ENCODE measurements at places on chromosomes 7 and 10. TPM values are rescaled to one million over a fixed set of nuclear protein-coding genes. Genes with fewer than 3 reads are reported as not detected.

DNA sequence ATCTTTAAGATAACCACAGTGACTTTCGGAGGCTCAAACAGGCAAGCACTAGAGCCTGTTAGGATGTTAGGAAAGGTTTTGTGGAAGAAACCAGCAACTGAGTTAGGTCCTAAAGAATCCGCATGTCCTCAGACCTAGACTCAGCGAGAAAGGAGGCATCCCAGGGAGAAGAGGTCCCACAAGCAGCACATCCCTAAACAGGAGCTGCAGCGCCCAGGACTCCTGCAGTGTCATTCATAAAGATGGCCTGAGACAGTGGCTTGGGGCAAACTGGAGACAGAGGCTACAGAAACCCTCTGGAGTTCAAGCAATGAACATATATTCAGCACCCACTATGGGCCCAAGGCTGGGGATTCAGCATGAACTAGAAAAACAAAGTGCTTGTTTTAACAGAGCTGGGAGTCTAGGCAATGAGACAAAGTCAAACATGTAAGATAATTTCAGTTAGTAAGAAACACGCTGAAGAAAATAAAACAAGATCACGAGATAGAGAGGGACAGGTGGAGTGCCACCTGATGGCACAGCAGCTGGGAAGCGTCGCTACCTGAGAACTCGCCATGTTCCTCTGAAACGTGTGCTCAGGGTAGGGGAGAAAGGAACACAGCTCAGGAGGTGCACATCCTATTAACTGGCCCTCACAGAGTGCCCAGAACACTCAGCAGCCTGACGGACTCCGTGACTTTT is 48.1 kb downstream of the PARD3 start:
- no peak for DNase-seq

DNA sequence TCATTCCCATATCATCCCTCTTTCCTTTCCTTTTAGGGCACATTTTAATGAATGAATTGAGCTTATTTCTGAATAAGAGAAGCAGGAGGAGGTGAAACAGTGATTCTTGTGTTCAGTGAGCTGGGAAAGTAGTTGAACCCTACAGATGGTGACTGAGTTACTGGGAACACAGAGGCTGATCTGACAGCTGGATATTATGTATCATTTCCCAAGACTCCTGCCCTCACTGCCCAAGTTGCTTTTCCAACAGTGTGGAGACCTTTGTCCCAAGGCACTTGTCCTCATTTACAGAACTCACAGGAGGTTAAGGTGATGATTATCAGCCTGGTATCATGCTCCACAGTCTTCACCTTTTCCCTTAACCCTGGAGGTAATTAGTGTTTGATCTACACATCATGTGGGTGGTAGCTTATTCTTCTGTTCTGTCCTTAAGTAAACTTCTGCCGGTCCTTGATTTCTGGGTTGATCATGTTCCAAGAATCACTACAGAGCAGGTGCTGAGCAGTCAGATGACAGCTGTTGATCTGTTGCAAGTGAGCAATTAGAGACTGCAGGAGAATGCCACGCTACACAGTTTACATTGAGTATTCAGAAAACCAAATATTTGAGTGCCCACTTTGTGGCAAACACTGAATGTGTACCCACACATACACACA is 2.6 kb downstream of the PRLHR start:
- DNase-seq: no peak

GRCh38 chr7:42690794-42691639 is 220.9 kb downstream of the C7orf25 start:
- DNase-seq: peak; percentile 6

GRCh38 chr7:85125176-85125575 is 61.7 kb downstream of the SEMA3D start:
- no peak for DNase-seq

DNA sequence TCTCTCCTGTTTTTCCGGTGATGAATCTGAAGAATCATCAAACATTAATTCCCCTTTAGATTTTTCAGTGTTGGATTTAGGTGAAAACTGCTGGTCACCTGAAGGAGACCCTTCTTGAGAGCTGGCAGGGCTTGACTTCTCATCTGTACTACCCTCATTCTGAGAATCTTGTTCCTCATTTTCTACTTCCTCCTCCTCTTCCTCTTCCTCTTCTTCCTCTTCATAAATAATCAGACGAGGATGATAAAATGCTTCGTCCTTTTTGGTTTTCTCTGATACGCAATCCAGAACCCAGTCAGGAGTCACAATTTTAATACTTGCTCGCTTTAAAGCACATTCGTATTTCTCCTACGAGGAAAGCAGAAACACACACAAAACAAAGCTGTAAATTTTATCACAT is 26.9 kb downstream of the PAXIP1 start:
- DNase-seq: no peak

DNA sequence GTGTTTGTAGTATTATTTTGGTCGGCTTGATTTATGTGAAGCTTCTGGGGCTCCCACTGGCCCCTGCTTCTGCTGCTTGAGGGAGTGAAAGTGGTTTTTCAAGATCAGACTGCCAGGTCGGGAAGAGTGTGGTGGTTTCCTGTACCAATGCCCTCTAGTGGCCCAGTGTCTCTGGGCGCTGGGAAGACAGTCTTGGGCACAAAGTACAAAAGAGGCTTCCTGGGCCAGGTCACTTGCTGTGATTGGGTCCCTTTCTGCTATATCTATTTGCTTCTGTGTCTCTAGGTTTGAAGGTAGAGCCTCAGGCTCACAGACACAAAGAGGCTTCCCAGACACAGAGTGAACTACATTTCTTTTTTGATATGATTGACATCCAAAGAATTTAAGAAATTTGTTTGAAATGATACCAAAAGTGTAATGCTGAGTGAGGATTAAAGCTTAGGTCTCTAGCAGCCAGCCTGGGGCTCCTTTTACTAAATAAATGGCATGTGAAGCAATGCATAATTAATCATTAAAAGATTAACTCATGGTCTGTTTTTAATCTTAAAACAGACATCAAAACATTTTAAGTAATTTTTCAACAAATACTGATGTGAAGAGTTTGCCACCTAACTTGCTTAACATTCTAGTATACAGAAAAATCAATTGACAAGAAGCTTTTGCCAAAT is 36.3 kb downstream of the ABCB1 start:
- peak; percentile 43 for DNase-seq

- peak; percentile 89 for DNase-seq
These were observed 13.1 kb upstream of the ZMIZ2 start for GRCh38 chr7:44735403-44736165.

- no peak for DNase-seq
These were observed 1.2 kb upstream of the ZNF655 start for GRCh38 chr7:99557196-99557607.

GRCh38 chr7:46746695-46747687 is 825.9 kb upstream of the IGFBP3 start:
- DNase-seq: no peak

GRCh38 chr7:55429835-55430499 is 64.8 kb downstream of the LANCL2 start:
- DNase-seq: no peak

- peak; percentile 48 for DNase-seq
These were observed 103.1 kb upstream of the AFAP1L2 start for GRCh38 chr10:114507449-114507848.

DNA sequence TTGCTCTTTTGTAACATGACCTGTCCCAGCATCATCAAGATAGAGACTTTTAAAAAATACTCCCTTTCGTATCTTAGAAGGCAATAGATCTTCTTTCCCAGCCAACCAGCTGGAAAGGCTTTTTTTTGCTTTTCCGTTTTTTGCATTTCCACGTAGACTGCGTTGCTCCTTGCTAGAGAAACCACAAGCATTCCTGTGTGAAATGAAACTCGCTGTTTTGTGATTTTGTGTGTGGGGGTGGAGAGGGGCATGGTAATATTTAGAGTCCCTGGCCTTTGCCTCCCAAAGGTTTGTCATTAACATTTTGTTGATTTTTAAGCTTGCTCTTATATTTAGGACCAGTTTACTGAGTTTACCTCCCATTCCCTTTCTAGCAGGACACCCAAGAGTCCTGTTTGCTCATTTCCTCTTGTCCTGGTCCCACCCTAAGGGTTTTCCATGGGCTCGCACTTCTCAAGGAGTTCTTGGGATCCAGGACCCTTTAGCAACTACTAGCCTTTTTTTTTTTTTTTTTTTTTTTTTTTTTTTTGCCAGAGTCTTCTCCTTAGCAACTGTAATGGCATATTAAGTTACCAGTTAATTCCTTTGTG is 243.6 kb downstream of the BICC1 start:
- DNase-seq: no peak

GRCh38 chr10:126872768-126873167 is 32.5 kb upstream of the DOCK1 start:
- no peak for DNase-seq

DNA sequence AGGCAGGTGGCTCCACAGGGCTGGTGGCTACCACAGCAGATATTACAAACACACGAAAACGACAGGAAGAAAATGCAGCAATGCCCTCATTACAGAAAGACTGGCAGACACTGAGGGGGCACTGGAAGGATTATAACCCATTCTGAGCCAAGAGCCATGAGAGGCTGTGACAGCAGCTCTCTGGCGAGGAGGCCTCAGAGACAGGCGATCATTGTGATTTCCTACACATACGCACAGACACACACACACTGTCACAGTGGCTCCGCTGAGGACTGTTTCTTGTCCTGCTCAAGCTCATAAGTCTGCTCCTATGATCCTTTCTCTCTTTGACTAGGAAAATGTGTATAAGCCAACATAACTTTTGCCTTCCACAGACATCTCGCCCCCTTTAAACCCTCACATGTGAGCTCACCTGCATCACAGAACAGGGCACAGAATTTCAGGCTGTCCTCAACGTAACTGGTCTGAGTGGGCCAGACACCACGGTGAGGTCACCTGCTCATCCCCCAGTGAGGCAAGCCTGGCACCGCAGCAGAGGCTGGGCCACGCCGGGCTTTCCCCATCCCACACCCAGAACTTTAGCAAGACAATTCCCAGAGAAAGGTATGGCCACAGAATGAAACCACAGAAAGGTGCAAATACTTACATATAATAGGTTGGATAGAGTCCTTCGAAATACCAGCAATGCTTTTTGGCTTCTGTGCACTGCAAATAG is 51.7 kb downstream of the VOPP1 start:
- no peak for DNase-seq

DNA sequence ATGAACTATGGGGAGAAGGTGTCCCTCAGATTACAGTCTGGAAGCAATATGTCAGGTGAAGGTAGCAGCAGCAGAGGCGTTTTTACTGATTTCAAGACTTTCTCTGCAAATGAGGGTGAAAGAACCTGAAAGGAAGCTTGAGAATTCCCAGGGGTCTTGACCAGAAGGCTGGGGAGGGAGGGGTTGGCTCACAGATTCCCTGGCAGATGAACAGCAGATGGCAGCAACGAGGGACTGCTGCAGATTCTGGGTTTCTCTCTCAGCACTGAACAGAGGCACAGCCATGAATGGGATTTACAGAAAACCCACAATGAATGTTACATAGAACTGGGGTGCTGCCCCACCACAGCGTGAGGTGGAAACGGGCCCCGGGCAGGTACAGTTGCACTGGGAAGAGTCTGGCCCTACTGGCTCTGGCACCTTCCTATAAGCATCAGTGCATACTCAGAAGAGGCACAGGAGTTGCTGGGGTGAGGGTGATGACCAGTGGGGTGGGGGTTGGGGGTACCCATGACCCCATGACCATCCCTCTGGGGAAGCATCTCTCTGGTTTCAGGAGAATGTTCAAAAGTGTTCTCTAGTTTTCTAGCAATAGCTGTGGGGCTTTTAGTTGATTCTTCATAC is 317.8 kb downstream of the SH2D4B start:
- DNase-seq: peak; percentile 7

DNA sequence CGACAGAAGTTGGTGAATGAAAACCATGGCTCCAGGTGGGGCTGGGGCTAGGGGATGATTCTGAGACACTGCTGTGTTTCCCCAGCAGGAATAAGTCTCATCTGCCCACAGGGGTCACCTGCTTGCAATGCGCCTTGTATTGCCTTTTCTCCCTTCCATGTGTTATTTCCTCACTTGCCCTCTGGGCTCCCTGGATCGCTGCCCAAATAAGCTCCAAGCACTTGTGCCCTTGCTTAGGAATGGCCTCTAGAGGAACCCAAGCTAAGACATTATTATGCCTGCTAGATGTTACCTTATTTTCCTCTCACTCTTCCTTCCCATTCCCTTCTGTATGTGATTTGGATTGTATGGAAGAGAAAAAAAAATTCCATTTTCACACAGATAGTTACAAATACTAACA is 24.8 kb upstream of the PLPP4 start:
- DNase-seq: no peak

GRCh38 chr7:123690550-123690949 is 34.9 kb downstream of the LMOD2 start:
- DNase-seq: no peak

Gene DNAJC9
- 47.4 TPM for polyA plus RNA-seq

Gene GARS1
- 159 TPM for polyA plus RNA-seq

Gene VSIR
- 19.1 TPM for polyA plus RNA-seq

Gene PRKCQ
- 3.6 TPM for polyA plus RNA-seq

Gene FOXP2
- not detected for polyA plus RNA-seq

Gene FAM25A
- not detected for polyA plus RNA-seq
